GM13976 (cell line): ENCODE measurements at places on chromosomes 3 and 15.

GRCh38 chr3:69433969-69434325 lies 48.1 kb upstream of the FRMD4B start:
- no peak for DNase-seq

- no peak for DNase-seq
These were observed 32.2 kb downstream of the GRIP2 start for GRCh38 chr3:14507757-14508504.

DNA sequence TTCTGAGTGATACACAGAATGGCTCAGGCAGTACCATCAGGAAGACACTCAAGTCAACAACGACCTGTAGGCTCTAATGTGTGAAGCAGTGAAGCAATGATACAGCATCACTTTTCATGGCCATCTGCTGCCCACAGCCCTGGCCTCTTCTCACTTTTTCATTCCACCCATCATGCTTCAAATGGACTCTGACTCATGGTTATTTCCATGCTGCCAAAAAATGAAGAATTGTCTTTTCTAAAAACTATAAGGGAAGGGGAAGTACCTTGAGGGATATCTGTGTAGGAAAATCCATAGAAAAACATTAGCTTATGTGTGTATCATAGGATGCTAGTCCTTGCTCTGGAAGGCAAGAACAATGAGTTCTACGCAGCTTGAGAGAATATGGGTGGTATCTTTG lies 11.5 kb downstream of the HGD start:
- DNase-seq, result no peak

GRCh38 chr15:101517504-101517903 lies 28.0 kb upstream of the PCSK6 start:
- no peak for DNase-seq

DNA sequence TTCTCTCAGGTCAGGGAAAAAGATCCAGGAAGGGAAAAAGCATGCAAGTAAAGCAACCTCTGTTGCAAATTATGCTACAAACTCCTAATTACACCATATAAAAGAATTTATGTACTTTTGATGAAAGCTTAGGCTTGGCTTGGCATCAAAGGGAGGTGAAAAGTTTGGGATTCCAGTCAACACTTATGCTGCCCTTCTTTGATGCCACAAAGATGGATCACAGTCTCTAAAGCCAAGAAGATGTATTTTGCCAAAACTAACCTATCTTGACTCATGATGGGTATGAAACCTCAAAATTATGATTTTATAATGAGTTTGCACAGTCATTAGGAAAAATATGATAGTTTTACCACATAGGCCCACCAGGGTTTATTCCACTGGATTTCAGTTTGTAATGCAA lies 101.0 kb upstream of the CCDC80 start:
- no peak for DNase-seq

GRCh38 chr3:32110233-32110760 lies 3.9 kb downstream of the GPD1L start:
- DNase-seq, result no peak

DNA sequence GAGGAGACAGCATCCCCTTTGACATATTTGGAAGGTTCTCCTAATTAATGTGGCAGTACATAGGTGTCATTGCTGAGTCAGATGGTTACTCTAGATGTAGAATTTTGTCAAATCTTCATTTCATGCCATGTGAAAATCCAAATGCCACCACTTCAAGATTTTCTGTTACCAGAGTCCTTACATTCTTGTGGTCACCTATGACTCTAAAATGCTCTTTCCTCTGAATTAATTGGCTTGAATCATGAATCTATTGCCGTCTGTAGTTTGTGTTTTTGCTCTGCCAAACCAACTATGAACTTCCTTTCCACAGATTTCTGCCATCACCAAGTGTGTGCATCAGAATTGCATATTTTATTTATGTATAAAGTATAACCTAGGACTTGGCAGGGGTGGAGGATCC lies 269.4 kb upstream of the ZPLD1 start:
- no peak for DNase-seq

- no peak for DNase-seq
These were observed 30.8 kb downstream of the CORO2B start for GRCh38 chr15:68609629-68610028.

DNA sequence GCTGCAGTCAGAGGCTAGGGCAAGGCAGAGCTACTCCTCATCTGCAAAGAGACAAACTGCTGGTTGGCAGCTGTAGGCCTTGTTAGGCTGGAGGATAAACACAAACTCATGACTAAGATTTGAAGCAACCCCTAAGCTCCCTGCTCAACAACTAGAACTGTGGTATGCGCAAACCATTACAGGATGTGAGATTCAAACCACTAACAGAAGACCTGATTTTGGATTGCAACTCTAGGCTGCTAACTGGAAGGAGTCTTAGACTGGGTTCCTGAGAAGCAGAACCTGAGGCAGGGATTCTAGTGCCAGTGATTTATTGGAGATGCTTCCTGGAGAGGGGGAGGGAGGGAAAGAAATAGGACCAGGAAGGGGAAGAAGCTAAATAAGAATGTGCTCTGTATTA lies 22.5 kb downstream of the CCR4 start:
- DNase-seq, result peak; percentile 40

GRCh38 chr15:78177447-78177873 lies 28.3 kb downstream of the IDH3A start:
- peak; percentile 74 for DNase-seq

DNA sequence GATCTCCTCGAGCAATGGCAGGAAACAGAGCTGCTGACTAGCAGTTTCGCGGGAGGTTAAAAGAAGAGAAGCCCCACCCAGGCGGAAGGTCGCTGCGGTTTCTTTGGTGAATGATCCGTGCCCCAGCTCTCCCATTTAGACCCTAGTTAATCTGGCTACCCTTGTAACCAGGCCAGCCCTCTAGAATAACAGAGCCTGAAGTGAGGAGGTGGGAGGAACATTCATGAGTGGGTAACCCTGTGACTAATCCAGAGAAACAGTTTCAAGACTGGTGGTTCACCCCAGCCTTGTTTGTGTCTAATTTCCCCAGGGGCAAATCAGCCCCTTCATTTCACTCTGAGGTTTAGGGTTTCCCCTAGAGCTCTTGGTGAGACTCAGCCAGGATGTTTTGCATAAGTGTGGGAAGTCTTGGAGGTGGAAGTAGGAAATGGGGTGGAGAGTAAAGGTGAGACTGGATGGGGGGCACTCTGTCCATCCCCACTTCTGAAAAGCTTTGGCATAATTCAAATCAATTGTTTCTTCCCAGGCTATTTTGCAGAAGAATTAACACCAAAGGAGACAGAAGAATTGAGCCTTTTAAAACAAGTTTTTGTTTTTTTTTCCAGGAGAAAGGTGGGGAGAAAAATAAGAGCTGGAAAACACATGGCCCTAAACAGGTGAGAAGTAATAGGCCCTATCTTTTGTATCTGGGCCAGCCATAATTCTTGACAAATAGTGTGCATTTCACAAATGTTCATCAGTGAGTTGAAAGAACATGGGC lies 303.1 kb downstream of the RPLP1 start:
- DNase-seq, result peak; percentile 79

DNA sequence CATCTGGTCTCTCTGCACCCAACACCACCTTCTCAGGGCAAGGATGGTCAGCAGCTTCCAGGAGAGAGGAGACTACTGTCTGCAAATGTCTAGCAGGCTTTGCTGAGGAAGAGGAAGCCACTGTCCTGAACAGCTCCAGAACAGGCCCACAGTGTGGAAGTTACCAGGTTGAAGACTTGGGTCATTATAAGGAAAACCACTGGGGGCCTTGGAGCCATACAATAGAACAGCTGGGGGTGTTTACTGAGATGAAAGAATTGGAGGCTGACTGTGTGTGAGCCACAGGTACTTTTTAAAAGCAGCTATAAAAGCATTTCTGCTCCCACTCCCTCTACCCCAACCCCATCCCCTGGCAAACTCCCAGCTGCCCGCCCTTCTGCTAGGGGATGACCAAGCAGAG lies 24.2 kb downstream of the SRGAP3 start:
- DNase-seq, result peak; percentile 25

DNA sequence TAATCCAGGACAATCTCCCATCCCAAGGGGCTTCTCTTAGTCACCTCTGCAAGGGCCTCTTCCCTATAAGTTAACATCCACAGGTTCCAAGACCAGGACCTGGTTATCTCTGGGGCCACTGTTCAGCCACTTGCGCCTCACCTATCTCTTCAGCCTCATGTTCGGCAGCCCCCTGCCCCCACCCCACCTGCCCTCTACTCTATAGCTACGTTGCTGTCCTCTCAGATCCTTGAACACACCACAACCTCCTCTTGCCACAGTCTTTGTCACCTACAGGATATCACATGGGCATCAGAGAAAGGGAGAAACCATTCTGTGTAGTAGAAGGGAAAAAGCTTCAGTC lies 33.9 kb downstream of the SLC41A3 start:
- no peak for DNase-seq

- DNase-seq, result no peak
These were observed at the start of gene CLDN16 for GRCh38 chr3:190387578-190388213. Gene CLDN16, plus strand, starts transcription at chr3:190388163. Its CDS starts 167 bp downstream, at chr3:190388330.

DNA sequence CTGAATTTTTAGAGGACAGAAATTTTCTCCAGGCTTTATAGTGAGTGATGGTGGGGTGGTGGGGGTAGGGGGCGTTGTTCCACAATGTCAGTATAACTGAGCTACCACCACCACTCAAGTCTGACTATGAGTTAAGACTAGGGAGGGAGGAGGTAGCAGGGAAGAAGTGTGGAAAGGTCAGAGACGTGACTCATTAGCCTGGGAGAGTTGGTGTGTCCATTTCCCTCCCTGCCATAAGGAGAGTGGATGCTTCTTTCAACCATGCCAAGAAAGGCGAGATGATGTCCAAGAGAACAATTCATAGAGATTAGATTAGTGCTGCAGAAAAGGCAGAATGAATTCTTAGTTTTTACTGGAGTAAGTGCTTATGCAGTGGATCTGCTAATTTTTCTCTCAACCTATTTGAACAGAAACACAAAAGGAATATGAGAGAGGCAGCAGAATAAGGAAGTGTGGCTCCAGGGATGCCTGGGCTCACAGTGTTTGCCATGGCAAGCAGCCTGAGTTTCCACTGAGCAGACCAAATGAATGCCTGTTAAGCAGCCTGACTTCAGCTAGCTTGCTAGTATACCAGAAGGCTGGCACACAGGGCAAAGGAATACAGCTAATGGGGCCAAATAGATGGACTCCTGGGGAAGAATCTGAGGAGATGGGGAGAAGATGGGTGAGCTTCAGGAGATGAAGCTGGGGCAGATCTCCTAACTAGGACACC lies 708.9 kb downstream of the NTRK3 start:
- no peak for DNase-seq

- no peak for DNase-seq
These were observed 1005.7 kb downstream of the ROBO1 start for GRCh38 chr3:78762121-78762520.

DNA sequence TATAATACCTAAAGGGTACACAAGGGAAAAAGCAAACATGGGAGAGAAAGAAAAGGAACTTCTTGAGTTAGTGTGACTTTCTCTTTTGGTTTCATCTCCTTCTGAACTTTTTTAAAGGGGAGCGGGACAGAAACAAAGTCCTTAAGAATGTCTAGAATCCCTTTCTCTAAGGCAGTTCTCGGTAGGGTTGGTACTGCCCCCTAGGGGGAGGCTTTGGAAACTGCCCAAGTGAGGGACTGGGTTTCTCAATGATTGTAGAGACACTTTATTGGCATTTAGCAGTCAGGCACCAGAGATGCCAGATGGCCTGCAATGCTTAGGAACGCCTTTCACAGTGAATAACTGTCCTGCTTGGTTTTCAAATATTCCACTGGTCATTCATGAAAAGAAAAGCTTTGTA lies 172.7 kb downstream of the WDR72 start:
- peak; percentile 0 for DNase-seq

DNA sequence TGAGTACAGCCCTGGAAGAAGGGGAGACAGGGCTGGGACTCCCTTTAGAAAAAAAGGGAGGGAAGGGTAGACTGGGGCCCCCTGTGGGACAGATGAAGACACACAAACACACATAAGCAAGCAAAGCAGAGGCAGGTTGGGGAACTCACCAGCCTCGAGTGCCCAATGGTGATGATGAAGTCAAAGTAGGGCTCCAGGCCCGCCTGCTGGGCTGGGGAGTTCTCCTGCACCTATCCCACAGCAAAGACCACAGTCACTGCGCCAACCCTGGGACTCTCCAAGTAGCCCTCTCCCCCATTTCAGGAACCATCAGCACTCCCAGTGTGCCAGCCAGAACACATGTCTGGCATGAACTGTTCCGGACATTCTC lies 4.1 kb downstream of the GORASP1 start:
- peak; percentile 47 for DNase-seq

DNA sequence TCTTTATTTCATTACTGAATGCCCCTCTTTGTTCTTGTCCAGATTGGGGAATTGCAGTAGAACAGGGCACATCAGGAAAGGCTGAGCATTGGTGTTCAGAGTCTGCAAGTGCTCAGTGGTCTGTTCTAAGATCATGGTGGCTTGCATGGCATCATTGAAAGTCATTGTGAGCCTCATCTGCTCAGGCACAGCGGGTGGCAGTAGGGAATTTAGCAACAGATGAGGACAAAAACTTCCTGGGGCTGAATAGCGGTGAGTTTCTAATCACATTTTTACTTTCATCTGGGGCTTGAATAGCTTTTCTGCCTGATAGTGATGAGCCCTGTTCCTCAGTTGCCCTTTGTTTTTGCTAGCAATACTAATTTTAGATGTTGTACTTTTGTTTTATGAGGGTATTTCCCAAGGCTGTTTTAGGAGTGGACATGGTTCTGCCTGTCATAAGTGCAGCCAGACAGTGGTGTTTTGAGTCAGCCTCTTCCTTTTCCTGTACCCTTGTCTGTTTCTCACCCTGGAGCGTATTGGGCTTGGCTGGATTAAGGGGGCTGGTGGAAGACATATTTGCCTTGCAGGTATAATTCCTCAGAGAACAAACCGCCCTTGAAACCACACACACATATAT lies 127.2 kb upstream of the IL12A start:
- no peak for DNase-seq

GRCh38 chr3:133487204-133487603 lies 86.3 kb upstream of the CDV3 start:
- DNase-seq, result no peak

GRCh38 chr15:84775867-84776449 lies 27.6 kb downstream of the ZNF592 start:
- no peak for DNase-seq

DNA sequence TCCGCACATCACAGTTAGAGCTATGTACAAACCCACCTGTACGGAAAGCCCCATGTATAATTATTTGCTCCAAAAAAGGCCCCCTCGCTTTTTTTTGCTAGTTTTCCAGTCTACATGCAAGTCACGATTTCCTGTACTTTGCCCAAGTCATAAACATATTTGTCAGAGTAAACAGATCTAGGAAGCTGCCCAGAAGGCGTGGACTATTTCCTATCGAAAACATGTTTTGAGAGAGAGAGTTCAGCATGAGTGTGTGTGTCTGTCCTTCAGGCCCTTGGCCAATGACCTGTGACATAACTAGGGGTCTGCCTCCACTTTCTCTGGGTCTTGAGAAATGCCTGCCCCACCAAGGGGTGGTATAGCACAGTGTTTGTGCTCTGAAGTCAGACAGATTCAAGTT lies 72.7 kb upstream of the HACD2 start:
- DNase-seq, result no peak

DNA sequence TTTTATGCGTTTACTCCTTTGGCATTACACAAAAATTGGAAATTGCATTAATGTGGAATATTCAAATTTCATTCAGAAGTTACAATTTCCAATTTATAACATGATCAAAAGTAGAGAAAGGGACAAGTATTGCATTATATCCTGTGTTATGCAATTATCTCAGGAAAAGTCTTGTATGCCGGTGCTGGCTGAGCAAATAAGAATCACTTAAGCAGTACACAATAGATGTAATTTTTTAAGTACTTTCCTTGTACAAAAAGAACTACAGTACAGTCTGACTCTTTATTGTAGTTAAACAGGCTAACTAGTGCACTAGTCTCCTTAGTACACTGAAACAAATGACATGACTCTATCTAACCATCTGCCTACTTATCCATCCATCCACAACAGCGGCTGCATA lies 493.2 kb upstream of the KCNMB2 start:
- DNase-seq, result no peak

GRCh38 chr3:90145094-90145860 lies 1037.9 kb downstream of the EPHA3 start:
- DNase-seq, result no peak
